ENCODE measurements at places on chromosomes 7 and 10. TPM values are rescaled to one million over a fixed set of nuclear protein-coding genes. Genes with fewer than 3 reads are reported as not detected.

ATXN7L1 gene
- 36.6 TPM for total RNA-seq

GRCh38 chr10:16904049-16904448 is 86.8 kb upstream of the RSU1 start:
- H3K27me3 ChIP-seq: no peaks in the 10 kb centered on the region
- H3K4me3 ChIP-seq: no peak overlapping the region
- peaks cover 2% of the 10 kb centered on the region for H3K36me3 ChIP-seq
- H3K27ac ChIP-seq: no peak overlapping the region
- no peak for DNase-seq

AZGP1 gene
- not detected for total RNA-seq

DNA sequence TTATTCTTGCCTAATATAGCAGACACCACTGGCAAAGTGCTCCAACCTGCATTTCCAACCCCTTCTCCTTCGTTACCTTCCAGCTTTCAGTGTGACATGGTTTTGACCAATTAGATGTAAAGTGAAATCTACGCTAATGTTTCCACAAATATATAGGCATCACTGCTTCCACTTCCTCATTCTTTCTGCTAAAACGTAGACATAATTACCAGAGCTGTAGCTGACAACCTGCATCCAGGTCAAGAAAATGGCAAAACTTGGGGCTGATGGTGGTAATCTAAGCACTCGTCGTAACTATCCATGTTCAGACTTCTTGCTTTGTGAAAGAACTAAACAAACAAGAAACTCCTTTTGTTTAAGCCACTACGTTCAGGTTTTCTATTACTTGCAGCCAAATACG is 41.8 kb upstream of the COL1A2 start:
- no peaks in the 10 kb centered on the region for H3K4me1 ChIP-seq
- peaks cover 2% of the 10 kb centered on the region for H3K36me3 ChIP-seq
- H3K4me3 ChIP-seq: no peak overlapping the region
- peaks cover 15% of the 10 kb centered on the region for H3K27me3 ChIP-seq

- DNase-seq: no peak
- H3K36me3 ChIP-seq: peaks cover 2% of the 10 kb centered on the region
- H3K27me3 ChIP-seq: peaks cover 44% of the 10 kb centered on the region
- no peak overlapping the region for H3K27ac ChIP-seq
Observed at GRCh38 chr10:13871011-13871410, 284.2 kb downstream of the PRPF18 start.

DNA sequence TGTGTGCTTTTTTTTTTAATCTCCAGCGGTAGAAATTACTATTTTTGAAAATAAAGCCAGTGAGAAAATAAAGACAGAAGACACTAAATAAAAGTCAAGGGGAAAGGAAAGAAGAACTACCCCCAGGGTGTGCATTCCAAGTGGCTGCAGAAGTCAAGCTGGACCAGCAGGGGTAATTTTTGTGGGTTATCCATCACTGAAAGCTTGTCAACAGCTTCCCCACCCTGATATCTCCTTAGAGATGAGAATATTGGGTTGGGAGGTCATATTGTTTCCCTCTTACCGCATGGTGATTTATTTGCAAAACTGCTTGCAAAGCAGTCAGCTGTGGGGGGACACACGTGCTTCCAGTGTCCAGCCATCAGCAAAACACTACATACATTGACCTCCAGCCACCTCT is 46.4 kb downstream of the FAM107B start:
- H3K36me3 ChIP-seq: no peaks in the 10 kb centered on the region
- no peak overlapping the region for H3K4me3 ChIP-seq
- H3K27me3 ChIP-seq: no peaks in the 10 kb centered on the region
- H3K27ac ChIP-seq: no peak overlapping the region
- no peak for DNase-seq
- H3K4me1 ChIP-seq: peaks cover 14% of the 10 kb centered on the region

DNA sequence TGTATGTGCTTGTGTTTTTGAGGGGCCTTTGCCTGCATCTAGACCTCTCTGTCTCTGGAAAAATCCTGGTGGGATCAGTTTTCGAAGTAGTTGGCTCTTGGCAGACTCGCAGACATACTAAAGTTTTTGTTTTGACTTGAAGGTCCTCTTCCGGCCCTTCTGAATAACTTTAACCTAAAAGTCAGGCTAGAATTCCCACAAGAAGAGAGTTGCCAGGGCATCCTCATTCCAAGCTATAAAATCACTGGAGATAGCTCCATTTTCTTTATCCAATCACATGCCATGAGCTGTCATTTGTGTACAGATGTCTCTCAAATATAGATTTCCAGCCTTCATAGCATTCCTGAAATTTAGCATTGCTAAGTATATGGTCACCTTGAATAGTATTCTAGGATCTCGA is 967.8 kb downstream of the LRMDA start:
- no peaks in the 10 kb centered on the region for H3K27me3 ChIP-seq
- no peak for DNase-seq
- no peaks in the 10 kb centered on the region for H3K36me3 ChIP-seq

GRCh38 chr7:71753956-71754664 is 622.2 kb downstream of the GALNT17 start:
- peaks cover 7% of the 10 kb centered on the region for H3K27me3 ChIP-seq
- DNase-seq: no peak
- H3K4me3 ChIP-seq: no peak overlapping the region
- no peak overlapping the region for H3K27ac ChIP-seq

PRSS37 gene
- not detected for total RNA-seq
